Neuronal stem cell (in vitro differentiated cells): ENCODE measurements at places on chromosomes 2 and 18.

GRCh38 chr2:27776696-27777095 is 5.2 kb downstream of the MRPL33 start:
- H3K4me1 ChIP-seq, result peaks cover 2% of the 10 kb centered on the region
- no peak for DNase-seq
- H3K36me3 ChIP-seq, result peaks cover 3% of the 10 kb centered on the region
- H3K4me3 ChIP-seq, result no peak overlapping the region
- H3K27ac ChIP-seq, result no peak overlapping the region
- H3K27me3 ChIP-seq, result no peaks in the 10 kb centered on the region

GRCh38 chr2:129796801-129797488 is 182.5 kb upstream of the RAB6C start:
- no peaks in the 10 kb centered on the region for H3K36me3 ChIP-seq
- H3K4me1 ChIP-seq, result no peaks in the 10 kb centered on the region
- no peaks in the 10 kb centered on the region for H3K27me3 ChIP-seq
- no peak overlapping the region for H3K27ac ChIP-seq

DNA sequence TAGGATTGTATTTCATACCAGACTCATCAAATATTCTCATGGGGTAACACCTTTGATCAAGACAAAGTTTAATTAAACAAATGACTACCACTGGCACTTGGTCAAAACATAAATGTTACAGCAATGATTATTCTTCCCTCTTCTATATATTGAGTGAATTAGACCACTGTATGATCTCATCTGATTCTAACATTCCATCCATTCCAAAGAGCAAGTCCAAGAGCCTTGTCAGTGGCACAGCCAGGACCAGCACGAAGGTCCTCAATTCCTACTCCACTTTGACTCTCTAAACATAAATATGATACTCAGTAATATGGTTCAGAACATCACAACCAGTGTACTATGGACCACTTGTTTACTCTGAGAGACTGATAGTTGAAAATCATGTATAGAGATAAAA is 86.4 kb downstream of the AP1S3 start:
- H3K4me3 ChIP-seq, result no peak overlapping the region
- H3K27ac ChIP-seq, result no peak overlapping the region

- peaks cover 2% of the 10 kb centered on the region for H3K36me3 ChIP-seq
- H3K4me1 ChIP-seq, result peaks cover 5% of the 10 kb centered on the region
- H3K27me3 ChIP-seq, result no peaks in the 10 kb centered on the region
- H3K27ac ChIP-seq, result no peak overlapping the region
Observed at GRCh38 chr2:85130407-85130806, 2.8 kb upstream of the TCF7L1 start.

GRCh38 chr18:52348209-52348608 is 8.2 kb downstream of the DCC start:
- H3K27ac ChIP-seq, result no peak overlapping the region
- DNase-seq, result no peak
- no peaks in the 10 kb centered on the region for H3K27me3 ChIP-seq

GRCh38 chr2:189049709-189050164 is 75.6 kb downstream of the COL3A1 start:
- no peak overlapping the region for H3K27ac ChIP-seq
- H3K4me3 ChIP-seq, result no peak overlapping the region

DNA sequence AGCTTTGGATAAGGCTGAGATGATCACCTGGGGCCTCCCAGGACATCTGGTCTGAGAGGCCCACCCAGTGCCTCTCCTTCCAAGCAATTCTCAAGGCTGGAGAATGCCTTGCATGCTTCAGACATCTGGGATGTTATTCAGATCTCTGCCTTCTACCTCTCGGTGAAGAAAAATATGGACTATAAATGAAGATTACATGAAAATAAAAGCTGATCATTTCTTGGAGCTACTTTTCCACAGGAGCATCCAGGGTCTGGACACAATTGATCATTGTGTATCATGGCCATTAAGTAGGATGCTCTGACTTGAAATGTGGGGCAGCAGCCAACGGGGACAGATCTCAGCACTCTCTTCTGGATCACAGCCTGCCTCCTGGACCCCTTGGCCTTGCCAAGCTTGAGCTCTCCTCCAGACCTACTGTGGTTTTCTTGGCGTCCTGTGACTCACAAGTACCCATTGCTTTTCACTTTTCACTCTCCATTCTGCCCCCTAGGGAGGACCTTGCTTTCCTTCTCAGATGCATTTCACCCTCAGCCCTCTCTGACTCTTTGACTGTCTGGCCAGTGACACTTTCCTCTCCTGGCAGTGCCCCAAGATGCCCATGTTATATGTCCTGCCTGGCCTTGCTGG is 203.1 kb downstream of the INSIG2 start:
- no peaks in the 10 kb centered on the region for H3K4me1 ChIP-seq
- H3K27ac ChIP-seq, result no peak overlapping the region
- H3K36me3 ChIP-seq, result no peaks in the 10 kb centered on the region

GRCh38 chr2:46643951-46644350 is 164.6 kb downstream of the TMEM247 start:
- no peak for DNase-seq
- H3K4me1 ChIP-seq, result peaks cover 4% of the 10 kb centered on the region
- no peak overlapping the region for H3K4me3 ChIP-seq
- no peak overlapping the region for H3K27ac ChIP-seq
- no peaks in the 10 kb centered on the region for H3K36me3 ChIP-seq

DNA sequence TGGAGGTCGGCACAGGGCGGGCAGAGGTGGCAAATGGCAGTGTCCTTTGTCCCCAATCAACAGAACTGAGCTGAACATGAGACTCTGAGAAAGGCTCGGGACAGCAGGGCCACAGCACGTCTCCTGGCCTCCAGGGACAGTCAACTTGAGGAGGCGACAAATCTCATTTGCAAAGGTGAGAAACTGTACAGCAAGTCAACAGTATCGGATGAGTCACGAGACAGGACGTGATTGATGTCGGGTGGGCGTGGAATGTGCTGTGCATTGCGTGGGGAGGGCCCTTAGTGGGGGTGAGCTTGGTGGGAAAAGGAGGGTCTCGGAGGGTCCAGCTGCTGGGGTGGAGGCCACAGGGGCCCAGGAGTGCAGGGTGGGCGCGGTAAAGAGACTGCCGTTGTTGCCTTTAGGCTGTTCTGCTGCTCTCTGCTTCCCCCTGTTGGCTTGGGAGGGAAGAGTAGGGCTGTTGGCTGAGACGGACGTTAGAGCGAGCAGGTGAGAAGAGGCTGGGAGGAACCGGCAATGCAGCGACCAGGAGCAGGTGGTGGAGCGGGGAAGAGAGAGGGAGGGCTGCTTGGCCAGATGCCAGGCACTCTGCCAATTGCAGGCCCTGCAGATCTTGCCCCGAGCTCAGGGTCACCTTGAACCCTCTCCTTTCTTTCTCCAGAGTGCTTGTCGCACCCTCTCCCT is 164.3 kb downstream of the BCL2 start:
- peaks cover 2% of the 10 kb centered on the region for H3K4me1 ChIP-seq
- no peak overlapping the region for H3K4me3 ChIP-seq
- H3K27me3 ChIP-seq, result no peaks in the 10 kb centered on the region
- peak; percentile 41 for DNase-seq

DNA sequence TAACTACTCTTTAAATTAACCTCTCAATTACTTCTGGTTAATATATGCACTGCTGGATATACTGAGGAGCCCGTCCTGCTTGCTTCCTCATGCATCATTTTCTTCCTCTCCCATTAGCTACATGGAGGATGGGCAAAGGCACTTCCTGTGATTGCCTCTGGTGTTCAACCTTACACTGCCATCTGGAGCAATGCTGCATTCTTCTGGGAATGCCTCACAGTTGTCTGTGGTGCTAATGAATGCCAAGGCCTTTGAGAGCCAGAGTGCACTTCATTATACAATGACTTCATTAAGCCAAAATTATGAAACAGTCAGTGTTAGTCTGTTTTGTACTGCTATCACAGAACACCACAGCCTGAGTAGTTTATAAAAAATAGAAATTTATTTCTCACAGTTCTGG is 134.8 kb upstream of the DOCK10 start:
- no peak for DNase-seq
- H3K27ac ChIP-seq, result no peak overlapping the region
- peaks cover 2% of the 10 kb centered on the region for H3K4me1 ChIP-seq
- no peak overlapping the region for H3K4me3 ChIP-seq
- no peaks in the 10 kb centered on the region for H3K27me3 ChIP-seq

- H3K27ac ChIP-seq, result no peak overlapping the region
- no peak overlapping the region for H3K4me3 ChIP-seq
- no peaks in the 10 kb centered on the region for H3K36me3 ChIP-seq
- peaks cover 2% of the 10 kb centered on the region for H3K4me1 ChIP-seq
- peak; percentile 61 for DNase-seq
Observed at GRCh38 chr2:211455216-211455841, 898.9 kb downstream of the CPS1 start.

- H3K27ac ChIP-seq, result no peak overlapping the region
- no peaks in the 10 kb centered on the region for H3K4me1 ChIP-seq
- no peaks in the 10 kb centered on the region for H3K36me3 ChIP-seq
- no peaks in the 10 kb centered on the region for H3K27me3 ChIP-seq
- no peak for DNase-seq
Observed at GRCh38 chr2:212357606-212358005, 181.0 kb downstream of the ERBB4 start.

- no peaks in the 10 kb centered on the region for H3K27me3 ChIP-seq
- H3K27ac ChIP-seq, result no peak overlapping the region
- H3K4me3 ChIP-seq, result no peak overlapping the region
- DNase-seq, result no peak
Observed at GRCh38 chr2:203498161-203498560, 36.9 kb downstream of the RAPH1 start.

DNA sequence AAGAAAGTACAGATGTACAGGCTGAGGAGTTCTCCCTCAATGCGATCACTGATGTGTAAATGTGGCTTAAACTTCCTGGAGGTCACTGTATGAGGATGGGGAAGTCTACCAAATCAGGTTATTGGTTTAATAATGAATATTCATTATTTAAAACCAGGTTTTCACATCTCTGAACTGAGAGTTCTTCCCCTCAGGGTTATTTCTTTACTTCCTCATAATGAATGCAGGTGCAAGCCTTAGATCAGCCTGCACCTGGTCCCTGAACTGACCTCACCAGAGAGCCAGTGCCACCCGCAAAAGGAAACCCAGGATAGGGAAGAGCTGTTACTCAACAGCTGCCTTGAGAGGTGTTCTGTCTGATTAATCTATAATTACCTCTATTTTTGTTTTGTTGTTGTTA is 369.0 kb downstream of the EPHA4 start:
- H3K27ac ChIP-seq, result no peak overlapping the region
- no peak for DNase-seq
- H3K4me3 ChIP-seq, result no peak overlapping the region
- H3K4me1 ChIP-seq, result no peaks in the 10 kb centered on the region

- no peak for DNase-seq
- H3K4me3 ChIP-seq, result no peak overlapping the region
- no peaks in the 10 kb centered on the region for H3K4me1 ChIP-seq
- no peak overlapping the region for H3K27ac ChIP-seq
- peaks cover 96% of the 10 kb centered on the region for H3K36me3 ChIP-seq
Observed at GRCh38 chr2:159744363-159744762, 32.1 kb downstream of the MARCHF7 start.

DNA sequence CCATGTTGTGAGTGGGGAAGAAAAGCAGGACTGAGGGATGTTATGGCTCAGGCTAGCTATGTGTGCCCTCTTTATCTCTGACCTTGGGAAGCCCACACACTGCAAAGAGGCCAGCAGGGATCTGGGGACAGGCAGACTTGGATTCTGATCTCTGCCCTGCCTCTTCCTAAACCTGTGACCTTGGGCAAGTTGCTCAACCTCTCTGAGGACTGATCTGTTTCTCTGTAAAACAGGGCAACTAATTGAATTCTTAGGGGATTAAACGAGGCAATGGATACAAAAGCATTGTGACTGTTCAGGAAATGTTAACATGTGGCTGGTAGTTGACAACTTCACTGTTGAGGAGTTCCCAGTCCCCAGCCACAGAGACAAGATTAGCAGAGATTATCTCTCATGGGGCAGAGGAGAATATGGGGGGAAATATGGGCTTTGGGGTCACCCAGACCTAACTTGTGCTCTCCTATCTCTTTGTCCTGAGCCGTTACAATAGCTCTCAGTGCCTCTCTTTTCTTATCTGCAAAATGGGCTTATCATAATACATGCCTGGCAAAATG is 184.7 kb upstream of the GLI2 start:
- H3K4me1 ChIP-seq, result no peaks in the 10 kb centered on the region
- H3K36me3 ChIP-seq, result no peaks in the 10 kb centered on the region
- DNase-seq, result no peak
- no peak overlapping the region for H3K27ac ChIP-seq
- H3K4me3 ChIP-seq, result no peak overlapping the region

GRCh38 chr2:53437371-53437770 is 330.2 kb upstream of the CHAC2 start:
- no peak overlapping the region for H3K4me3 ChIP-seq
- no peak overlapping the region for H3K27ac ChIP-seq
- peaks cover 5% of the 10 kb centered on the region for H3K4me1 ChIP-seq

DNA sequence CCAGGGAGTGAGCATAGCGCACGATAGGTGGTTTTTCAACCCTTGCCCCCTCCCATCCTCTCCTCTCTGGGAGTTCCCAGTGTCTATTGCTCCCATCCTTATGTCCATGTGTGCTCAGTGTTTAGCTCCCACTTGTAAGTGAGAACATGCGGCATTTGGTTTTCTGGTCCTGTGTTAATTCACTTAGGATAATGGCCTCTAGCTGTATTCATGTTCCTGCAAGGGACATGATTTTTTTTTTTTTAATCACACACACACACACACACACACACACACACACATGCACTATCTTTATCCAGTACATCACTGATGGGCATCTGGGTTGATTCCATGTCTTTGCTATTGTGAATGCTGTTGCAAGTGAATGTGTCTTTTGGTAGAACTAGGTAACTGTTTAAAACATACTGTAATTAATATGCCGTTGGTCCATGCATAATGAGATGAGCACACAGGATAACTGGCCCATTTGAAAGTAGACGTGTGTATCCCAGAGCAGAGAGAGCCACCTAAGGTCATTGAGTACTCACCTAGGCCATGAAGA is 43.2 kb upstream of the SIX2 start:
- no peak overlapping the region for H3K4me3 ChIP-seq
- DNase-seq, result no peak
- H3K36me3 ChIP-seq, result no peaks in the 10 kb centered on the region
- no peaks in the 10 kb centered on the region for H3K27me3 ChIP-seq
- H3K4me1 ChIP-seq, result no peaks in the 10 kb centered on the region
- H3K27ac ChIP-seq, result no peak overlapping the region
